BJ (cell line): ENCODE measurements at places on chromosomes 6 and 20.

GRCh38 chr6:43753570-43754183 is 16.3 kb upstream of the VEGFA start:
- no peak for DNase-seq

DNA sequence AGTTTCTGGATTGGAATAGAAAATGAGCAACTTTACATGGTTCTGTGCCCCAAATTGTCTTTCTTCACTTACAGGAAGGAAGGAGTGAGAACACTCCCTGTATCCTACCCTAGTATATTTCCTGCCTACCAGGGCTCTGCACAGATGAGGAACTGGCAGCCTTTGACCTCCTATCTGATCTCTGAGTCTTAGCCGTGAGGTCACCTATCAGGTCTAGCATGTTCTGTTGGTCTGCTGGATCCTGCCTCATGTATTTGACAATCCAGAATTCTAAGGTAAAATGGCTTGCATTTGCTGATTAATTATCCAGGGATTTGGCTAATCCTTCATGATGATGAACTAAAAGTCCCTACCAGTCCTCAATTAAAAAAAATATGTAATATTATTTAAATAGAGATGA is 35.0 kb upstream of the TRAM2 start:
- DNase-seq, result no peak

- no peak for DNase-seq
These were observed 131.3 kb downstream of the GMDS start for GRCh38 chr6:2114100-2114499.

DNA sequence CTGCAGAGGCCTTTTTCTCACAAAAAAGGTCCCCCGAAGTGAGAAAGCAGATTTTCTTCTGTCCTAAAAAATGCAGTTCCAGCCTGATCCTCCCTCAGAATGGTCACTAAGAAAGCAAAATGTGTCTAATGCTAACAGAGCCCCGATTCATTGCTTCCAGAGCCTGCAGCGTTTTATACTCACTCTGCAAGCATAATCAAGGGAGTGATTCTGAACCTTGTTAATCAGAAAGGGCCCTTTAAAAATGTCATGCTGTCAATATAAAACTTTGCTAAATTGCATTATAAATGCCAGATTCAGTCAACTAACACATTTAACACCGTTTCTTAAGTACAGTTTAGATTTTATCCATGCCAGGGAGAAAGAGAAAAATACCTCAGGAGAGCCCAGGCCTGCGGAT is 202.8 kb downstream of the CD83 start:
- DNase-seq, result no peak

- DNase-seq, result no peak
These were observed 45.5 kb upstream of the NXT1 start for GRCh38 chr20:23305098-23305497.

DNA sequence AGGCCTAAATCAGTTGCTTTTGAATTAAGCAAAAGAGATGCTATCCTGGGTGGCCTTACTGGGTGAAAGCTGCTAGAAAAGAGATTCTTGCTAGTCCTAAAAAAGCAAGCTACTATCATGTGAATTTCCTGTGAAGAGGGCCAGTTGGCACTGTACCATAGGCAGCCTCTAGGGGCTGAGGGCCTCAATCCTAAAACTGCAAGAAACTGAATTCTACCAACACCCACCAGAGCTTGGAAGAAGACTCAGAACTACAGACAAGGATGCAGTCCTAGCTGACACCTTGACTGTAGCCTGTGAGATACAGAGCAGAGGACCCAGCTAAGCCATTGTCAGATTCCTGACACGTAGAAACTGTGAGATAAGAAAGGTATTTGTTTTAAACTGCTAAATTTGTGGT is 24.5 kb downstream of the CLIC5 start:
- no peak for DNase-seq

DNA sequence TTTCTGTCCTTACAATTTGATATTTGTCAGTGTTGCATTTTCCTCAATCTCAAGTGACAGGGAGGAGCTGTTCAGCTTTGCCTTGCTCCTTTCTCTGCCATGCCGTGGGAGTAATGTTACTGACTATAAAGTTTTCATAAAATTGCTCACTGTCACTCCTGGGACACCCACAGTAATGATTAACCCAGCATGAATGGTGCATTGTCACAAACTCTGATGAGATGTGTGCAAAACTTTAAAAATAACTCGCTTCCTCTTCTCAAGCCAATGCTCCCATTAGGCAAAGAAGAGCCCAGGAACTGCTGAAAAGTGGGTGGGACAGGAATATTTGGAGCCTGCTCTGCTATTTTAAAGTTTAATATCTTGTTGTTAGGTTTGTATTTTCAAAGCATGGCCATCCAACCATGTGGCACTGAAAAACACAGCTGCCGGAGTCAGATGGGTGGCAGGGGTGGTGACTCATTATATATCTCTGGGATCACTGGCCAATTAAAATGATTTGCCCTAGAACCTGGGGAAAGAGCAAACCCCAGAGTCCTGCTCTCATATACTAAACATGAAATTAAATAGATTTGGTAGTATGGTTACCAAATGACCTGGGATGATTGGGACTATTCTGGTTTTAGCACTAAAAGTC is 260.1 kb downstream of the BTBD3 start:
- no peak for DNase-seq

GRCh38 chr6:145784683-145785082 is 29.9 kb downstream of the FBXO30 start:
- no peak for DNase-seq

GRCh38 chr6:11096109-11096508 is 2.5 kb downstream of the SMIM13 start:
- DNase-seq, result no peak

DNA sequence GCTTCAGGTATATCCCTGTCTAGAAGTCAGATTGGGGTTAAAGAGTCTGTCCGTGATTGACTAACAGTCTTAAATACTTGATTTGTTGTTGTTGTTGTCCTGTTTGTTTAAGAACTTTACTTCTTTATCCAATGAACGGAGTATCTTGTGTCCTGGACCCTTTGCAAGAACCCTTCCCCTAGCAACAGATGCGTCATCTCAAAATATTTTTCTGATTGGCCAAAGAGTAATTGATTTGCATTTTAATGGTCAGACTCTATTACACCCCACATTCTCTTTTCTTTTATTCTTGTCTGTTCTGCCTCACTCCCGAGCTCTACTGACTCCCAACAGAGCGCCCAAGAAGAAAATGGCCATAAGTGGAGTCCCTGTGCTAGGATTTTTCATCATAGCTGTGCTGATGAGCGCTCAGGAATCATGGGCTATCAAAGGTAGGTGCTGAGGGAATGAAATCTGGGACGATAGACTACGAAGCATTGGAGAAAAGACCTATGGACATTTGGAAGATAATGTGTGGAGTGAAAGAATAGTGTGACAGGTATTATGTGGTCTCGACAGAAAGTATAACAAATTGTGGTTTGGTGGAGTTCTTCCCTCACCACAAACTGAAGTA is at the start of gene HLA-DRA:
Gene HLA-DRA, plus strand, starts transcription at position 286 of the 613 bp plus-strand sequence. Its CDS starts 64 bp downstream, at position 350.
- peak; percentile 6 for DNase-seq

GRCh38 chr20:64143018-64143801 is 21.0 kb upstream of the MYT1 start:
- no peak for DNase-seq

- DNase-seq, result no peak
These were observed 75.4 kb upstream of the ECI2 start for GRCh38 chr6:4210629-4211419.

DNA sequence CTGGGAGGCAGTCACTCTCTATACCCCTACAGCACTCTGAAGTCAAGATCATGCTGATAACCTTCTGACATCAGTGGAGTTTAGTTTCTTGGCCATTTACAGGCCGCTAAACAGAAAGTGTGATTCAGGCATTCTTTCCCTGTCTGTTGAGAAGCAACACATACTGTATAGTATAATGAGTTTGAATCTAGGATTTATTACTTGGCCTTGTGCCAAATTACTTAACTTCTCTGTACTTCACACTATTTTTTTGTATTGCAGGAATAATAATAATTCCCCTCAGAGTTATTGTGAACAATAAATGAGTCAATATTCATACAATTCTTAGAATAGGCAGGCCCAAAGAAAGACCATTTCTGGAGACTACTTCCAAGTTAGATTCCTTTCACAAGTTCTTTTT is 4.1 kb downstream of the ZNF391 start:
- DNase-seq, result no peak

- no peak for DNase-seq
These were observed 740 bp downstream of the NELFCD start for GRCh38 chr20:58981628-58982364.

DNA sequence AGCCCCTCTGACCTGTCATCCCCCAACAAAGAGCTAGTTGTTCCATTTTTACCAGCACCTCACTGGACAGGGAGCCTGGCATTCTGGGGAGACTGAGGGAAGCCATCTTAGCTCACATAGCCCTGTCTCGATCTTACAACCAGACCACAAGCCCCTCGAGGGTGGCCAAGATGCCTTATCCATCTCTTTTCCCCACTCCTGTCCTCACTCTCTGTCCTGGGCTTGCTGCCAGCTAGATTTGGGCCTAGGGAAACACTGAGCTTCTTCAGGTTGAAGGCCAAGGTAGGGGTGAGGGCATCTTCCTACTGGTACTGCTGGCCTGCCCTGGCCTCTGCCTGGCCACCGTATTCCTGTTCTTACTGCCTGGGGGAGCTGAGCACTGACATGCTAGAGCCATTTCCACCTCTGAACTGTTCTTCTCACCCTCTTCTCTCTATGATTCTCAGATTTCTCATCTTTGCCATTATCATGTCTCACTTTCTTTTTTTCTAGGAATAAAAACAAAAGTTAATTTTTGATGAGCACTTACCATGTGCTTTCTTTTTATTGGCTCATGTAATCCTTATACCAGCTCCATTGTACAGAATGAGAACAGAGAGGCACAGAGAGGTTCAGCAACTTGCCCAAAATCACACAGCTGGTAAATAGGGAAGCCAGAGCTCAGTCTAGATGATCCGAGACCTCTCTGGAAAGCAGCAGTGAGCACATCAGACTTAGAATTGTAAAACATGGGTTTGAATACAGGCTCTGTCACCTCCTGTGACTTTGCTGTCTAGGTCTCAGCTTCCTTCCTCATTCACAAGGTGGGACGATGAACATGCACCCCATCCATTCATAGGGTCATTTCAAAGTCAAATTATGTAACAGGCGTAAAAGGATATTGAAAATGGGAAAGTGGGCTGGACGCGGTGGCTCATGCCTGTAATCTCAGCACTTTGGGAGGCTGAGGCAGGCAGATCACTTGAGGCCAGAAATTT is 28.7 kb downstream of the FGD2 start:
- DNase-seq, result no peak

- DNase-seq, result no peak
These were observed 97.9 kb upstream of the PTPRT start for GRCh38 chr20:43287637-43288036.

DNA sequence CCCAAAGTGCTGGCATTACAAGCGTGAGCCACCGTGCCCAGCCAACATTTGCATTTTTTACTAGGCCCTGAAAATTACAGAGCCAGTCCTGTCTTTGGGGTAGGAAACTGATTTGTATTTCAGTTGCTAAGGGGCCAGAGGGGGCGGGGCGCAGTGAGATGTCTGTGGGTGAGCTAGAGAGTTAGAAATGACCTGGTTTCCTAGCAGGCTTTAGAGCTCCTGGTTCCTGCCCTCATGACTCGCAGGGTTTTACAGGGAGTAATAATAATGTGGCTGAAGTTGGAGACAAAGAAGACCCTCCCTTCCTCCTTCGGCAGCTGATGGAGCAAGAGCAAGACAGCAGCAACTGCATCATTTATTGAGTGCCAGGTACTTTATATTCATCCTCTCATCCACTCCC is 131.5 kb downstream of the TFAP2C start:
- no peak for DNase-seq

- DNase-seq, result no peak
These were observed 115.6 kb upstream of the ADTRP start for GRCh38 chr6:11894212-11894611.

GRCh38 chr6:113326781-113327180 is 530.4 kb upstream of the MARCKS start:
- no peak for DNase-seq

- DNase-seq, result no peak
These were observed 659.0 kb downstream of the EPM2A start for GRCh38 chr6:145076115-145076841.

DNA sequence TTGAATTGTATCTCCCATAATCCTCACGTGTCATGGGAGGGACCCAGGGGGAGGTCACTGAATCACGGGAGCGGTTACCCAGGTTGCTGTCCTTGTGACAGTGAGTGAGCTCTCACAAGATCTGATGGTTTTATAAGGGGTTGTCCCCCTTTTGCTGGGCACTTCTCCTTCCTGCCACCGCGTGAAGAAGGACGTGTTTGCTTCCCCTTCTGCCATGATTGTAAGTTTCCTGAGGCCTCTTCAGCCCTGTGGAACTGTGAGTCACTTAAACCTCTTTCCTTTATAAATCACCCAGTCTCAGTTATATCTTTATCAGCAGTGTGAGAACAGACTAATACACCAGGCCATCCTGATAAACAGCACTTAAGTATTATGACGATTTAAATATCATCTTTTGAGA is 9.0 kb upstream of the MRGBP start:
- no peak for DNase-seq

- DNase-seq, result no peak
These were observed 15.7 kb upstream of the IGF2R start for GRCh38 chr6:159953091-159953601.

DNA sequence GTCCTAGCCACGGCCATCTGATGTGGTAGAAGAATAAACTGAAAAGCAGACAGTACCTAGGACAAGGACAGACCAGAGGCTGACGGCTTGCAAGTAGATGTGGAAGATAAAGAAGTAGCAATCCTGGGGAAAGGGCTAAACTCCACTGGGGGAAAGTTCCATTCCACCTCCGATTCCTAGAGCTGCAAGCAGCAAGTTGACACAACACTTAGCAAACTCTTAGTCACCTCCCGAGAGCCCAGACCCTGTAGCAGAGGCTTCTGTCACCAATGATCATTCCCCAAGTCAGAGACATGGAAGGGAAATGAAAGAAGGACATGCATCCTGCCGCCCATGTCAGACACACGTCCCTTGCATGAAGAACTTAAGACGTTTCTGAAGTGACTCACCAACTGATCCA is 99.2 kb upstream of the RPS6KA2 start:
- no peak for DNase-seq

GRCh38 chr6:72826037-72826436 is 204.2 kb downstream of the KCNQ5 start:
- no peak for DNase-seq

DNA sequence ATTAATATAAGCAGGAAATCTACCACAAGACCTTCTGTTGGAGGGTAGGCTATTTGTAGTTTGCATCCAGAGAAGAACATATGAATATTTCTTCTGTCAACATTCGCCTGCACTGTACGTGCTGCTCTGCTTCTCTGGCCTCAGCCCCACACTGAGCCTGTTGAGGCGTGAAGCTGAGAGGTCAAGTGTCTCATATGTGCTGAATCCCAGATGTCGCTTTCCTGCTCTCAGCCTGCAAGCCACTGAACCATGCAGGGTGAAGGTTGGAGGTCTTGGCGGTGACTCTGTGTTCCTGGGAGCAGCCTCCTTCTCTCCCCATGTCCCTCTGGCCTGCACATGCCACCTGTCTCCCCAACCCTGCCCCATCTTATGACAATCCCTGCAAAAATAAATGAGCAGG is 83.6 kb downstream of the TMEM170B start:
- no peak for DNase-seq
